ENCODE measurements at places on chromosomes 6 and 20.

DNA sequence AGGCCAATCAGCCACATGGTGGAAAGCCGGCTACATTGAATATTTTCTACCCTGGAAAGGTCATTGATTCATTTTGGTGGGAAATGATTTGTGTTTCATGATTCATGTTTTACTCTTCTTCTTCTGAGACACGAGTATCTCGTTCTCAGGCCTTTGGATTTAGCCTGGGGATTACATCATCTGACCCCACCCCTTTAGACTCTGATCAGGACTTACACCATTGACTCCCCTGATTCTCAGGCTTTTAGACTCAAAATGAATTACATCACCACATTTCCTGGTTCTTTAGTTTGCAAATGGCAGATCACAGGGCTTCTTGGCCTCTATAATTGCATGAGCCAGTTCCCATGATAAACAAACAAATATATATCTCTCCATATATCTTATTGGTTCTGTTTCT is 228.8 kb downstream of the ADGRG6 start:
- no peak for DNase-seq

DNA sequence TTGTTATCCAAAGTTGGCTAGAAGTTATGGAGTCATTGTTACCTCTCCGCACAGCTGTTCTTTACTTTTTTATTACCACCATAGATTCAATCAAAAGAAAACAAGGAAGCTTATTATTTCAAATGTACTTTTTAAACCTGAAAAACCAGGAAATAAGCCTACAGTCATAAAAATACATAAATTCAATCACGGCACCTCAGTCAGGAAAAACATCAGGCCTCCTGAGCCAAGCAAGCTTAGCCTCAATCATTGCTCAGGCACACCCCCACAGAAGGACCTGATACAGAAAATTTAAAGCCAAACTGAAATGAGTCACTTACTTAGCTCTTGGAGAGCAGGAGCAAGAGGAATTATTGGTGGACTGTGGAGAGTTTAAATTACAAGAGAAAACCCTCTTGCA is 44.3 kb downstream of the MARCKS start:
- no peak for DNase-seq

- no peak for DNase-seq
Measured at GRCh38 chr6:49576618-49577017, 26.1 kb downstream of the C6orf141 start.

GRCh38 chr6:130421585-130421984 is 55.8 kb downstream of the TMEM200A start:
- no peak for DNase-seq

GRCh38 chr6:3163248-3163594 is 5.9 kb upstream of the TUBB2A start:
- no peak for DNase-seq

DNA sequence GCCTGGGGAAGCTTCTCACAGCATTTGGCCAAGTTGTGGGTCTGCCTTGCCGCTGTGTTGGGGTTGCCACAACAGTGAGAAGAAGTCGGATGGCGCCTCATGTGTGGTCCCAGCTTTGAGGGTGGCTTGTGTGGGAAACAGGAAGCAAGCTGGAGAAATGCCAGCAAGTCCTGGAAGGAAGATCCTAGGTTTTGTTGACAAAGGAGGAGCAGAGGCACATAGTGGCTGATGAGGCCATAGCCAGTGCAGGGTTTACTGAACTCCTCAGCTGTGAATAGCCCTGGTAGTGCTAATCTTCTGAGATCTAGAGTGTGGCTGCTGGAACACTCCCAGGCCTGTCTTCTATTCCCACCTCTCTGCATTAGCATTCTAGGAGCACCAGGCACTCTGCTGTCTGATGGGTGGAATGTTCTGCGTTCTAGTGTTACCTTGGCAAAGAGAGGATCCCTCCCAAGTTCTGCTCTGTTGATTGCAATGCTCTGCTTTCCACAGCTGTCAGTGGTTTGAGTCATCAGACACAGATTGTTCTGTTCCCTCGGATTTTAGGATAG is 25.2 kb downstream of the SNPH start:
- DNase-seq, result no peak

DNA sequence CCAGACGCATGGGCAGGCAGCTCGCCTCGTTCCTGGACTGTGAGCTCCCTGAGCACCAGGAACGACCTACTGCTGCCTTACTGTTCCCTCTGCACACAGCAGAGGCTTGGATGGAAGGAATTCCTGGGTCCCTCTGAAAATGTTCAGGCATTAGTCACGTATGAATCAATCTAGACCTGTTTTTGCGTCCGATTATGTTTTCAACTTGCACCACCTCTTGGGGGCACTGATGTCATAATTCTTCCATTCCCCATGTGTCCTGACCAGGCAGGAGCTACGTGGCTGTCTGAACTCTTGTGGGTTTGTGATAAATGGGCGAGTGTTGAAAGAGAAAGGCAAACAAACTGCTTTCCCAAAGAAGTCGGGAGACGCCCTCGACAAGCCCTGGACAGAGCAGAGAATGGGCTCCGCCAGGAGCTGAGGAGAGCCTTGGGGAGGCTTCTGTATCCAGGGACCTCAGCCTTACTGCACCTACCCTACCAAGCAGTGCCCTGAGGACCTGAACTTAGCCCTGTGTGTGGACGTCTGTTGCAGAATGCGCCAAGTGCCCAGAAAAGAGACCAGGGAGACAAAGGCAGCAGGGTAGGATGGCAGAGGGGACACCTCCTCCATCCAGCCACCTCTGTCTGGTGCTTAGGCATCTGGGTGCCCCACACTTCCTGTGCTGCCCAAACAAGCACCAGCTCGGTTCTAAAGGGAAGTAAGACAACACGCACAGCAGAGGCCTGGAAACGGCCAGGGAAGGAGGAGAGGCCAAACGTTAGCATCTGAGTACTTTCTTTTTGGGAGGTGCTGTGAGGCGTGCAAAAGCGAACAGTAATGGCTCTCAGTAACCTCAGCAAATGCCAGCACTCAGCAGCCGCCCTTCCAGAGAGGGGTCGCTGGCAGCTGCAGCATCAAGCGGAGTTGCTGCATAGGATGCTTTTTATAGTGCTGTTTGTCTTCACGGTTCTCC is 124.2 kb downstream of the LY86 start:
- DNase-seq, result no peak

DNA sequence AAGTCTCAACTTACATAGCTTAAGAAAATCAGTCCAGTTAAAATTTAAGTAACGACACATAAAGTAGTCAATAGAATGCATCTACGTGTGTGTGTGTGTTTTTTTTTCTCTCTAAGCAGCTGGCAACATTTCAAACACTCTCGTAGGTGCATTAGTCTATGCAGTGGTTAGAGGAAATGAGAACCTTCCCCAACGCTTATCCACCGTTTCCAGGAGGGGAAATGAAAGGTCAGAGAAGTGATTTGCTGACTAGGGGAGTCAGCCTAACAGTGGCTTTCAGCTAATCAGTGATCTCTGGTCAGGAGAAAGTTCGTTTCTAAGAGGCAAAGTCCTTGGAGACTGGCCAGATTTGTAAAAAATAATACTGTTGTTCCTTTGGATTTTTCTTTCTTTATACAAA is 806.6 kb downstream of the C6orf118 start:
- DNase-seq, result no peak

- no peak for DNase-seq
Measured at GRCh38 chr6:105167914-105168313, 11.9 kb downstream of the POPDC3 start.

DNA sequence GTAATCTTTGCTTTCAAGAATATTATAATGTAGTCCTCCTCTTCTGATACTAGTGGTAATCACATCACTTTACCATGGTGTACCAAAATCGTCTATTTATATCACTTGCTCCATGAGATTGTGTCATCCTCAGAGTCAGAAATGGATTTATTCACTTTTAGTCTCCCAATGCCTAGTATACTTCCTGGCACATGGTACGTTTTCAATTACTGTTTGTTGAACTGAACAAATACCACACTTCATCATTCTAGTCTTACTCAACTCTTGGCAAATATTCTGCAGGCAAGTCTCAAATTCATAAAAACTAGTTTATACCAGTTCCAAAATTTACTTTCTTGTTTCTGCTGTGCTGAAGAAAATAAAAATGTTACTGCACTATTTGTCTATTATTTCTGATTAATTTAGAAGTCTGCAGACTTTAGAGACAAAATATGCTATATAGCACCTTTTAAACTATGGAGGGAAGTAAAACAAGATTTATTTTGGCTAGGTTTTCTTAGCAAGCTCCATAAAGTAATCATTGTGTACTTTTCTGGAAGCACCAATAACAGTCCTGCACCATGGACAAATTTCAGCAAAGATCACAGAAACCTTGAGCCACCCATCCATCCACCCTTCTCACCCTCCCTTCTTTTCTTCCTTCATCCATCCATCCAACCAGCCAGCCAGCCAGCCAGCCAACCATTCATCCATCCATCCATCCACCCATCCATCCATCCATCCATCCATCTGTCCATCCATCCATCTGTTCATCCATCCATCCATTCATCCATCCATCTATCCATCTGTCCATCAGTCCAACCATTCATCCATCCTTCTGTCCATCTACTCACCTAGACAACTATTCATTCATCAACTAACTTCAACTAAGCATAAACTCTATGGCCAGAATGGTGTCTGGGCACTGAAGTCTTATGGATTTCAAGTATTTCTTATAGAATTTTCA is 102.1 kb upstream of the STMND1 start:
- DNase-seq, result no peak

All from OCI-LY7 (cell line).